H7 (cell line): ENCODE measurements at places on chromosomes 5 and 9. TPM values are rescaled to one million over a fixed set of nuclear protein-coding genes. Genes with fewer than 3 reads are reported as not detected.

DNA sequence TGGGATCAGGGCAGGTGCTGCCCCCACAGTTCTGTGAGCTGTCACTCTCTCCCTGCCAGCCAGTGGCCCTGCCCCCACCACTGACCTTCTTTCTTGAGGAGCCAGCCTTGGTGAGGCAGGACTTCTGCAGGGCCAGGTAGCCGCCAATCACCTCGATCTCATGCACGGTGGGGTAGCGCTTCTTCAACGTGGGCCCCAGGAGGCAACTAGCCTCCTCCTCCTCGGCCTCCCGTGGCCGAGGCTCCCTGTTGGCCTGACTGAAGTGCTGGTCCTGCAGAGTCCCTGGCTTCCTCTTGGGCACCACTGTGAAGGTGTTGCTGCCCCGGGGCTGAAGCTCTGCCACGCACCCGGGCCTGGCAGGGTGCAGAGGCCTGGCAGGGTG, 1.6 kb downstream of the TPRN start:
- no peak for DNase-seq

DNA sequence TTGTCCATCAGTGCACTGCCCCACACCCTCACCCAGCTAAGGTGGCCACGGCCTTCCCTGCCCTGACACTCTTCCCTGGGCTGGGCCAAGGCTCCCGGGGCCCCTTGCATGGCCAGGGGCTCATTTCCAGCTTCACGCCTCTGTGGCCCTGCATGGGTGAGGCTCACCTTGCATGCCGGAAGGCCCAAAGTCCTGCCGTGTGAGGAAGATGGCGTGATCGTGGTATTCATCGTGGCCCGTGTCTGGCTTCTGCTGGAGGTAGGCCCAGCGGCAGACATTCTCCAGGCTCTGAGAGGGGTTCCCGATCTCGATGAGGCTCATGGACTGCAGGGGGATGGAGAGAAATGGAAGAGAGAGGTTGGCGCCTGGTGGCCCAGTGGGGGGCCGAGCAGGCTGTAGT, 98.4 kb downstream of the ZNF354C start:
- DNase-seq, result no peak

DNA sequence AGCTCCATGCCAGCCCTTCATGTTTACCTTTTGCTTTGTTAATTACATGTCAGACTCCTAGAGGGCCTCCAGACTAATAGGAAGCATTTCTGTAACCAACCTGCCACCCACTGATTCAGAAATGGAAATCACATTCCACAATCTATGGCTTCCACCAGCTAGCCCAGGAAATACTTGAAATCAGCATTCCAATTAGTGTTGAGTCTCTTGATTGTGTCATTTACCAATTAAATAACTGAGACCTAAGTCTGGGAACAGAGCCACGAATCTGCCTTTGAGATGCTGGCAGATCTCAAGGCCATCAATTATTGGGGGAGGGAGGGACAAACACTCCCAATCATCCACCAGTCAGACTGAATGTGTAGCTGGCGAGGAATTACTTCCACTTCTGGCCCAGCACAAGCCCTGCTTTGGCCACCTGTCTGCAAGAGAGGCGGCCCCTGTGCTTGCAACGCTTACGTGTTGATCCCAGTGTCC, 27.4 kb upstream of the SAP30L start:
- DNase-seq, result no peak

- peak; percentile 95 for DNase-seq
Measured at GRCh38 chr9:130451509-130452388, 7.0 kb downstream of the ASS1 start.

- no peak for DNase-seq
Measured at GRCh38 chr5:110751902-110752762, 13.3 kb downstream of the SLC25A46 start.

Gene GMCL2
- total RNA-seq, result not detected in 2 replicates

Gene TMEM215
- 0.10 and 0.18 TPM in 2 replicates for total RNA-seq

DNA sequence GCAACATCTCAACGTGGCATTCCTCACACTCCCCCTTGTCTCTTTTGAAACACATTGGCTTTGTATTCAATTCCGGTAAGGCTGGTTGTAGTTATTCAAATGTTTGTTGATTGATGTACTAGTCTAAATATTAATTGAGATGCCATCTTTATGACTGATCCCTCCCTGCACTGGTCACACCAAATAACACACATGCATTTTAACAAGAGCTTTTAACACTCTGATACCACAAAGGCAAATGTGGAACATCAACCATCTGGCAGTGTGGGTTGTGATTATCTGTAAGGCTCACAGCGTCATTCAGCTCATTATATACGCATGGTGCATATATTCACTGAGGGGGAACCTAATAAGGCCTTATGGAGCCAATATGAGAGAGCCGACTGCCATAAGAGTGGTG, 305.0 kb downstream of the TENT4A start:
- DNase-seq, result no peak

Gene IFNA13
- total RNA-seq, result not detected in 2 replicates

Gene PCDH12
- total RNA-seq, result 0.10 TPM in 1 of 2 replicates, not detected in the other
